ENCODE measurements at places on chromosomes 16 and 17.

DNA sequence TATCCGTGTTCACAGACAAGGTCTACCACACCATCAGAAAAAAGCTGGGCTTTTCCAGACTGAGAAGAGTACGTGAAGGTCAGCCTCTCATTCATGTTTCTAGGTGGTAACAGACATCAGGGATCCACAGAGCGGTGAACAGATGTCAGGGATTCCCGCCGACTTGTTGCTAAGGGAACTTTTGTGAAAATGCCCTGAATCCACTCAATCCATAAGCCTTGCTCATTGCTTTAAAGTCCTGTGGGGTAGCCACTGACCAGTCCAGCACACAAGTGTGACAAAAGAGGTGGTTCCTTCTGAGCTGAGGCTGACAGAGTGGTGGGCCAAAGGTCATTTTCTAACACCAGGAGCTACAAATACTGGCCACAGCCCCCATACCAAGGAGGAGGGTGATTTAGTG lies 5.9 kb downstream of the GAS7 start:
- no peak for DNase-seq

DNA sequence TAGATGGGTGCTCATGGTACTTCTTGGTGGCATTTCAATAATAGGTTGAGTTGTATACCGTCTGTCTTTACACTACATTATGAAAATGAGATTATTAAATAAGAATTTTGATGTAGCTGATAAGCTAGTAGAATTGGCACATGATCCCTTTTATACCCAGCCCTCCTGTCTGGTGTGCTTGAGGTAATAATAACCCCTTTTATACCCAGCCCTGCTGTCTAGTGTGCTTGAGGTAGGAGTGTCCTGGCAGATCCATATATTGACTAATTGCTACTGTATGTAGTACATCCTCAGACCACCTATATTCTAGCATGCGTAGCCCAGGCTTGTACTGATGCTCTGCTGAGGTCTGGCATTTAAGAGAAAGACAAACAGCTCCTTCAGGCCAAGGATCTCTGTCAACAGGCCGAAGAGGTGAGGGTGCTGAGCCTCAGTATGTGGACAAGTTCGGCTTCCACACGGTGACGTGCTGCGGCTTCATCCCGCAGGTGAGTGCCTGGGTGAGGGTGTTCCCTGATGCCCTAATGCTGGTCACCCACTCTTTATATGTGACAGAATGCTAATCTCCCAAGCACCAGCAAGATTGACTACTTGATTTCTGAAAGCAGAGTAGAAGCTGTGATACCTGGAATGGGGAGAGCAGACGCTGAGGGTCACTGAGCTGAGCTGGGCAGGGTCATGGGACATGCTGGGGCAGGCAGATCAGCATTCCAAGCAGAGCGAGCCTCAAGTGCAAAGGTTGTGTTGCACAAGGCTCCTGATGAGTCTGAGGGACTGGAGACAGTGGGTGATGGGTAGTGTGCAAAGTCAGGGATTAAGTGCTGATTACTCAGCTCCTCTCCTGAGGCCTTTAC lies 5.7 kb downstream of the FN3K start:
- DNase-seq: no peak

DNA sequence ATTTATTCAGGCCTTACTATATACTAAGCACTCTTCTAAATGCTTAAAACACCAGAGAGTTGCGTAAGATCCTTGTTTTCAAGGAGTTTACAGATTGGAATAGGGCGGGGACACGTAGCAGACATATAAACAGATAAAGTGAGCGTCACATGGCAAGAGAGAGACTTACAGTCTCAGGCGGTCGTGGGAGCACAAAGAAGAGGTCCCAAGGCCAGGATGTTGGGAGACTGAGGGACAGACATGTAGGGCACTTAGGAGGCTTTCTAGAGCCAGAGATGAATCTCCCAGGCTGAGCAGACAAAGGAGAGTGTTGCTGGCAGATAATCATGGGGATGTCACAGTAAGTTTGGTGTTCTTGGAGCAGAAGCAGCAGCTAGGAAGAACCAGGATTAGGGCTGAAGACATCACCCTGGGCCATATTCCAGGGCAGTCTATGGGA lies 119.1 kb upstream of the ANKFN1 start:
- no peak for DNase-seq

DNA sequence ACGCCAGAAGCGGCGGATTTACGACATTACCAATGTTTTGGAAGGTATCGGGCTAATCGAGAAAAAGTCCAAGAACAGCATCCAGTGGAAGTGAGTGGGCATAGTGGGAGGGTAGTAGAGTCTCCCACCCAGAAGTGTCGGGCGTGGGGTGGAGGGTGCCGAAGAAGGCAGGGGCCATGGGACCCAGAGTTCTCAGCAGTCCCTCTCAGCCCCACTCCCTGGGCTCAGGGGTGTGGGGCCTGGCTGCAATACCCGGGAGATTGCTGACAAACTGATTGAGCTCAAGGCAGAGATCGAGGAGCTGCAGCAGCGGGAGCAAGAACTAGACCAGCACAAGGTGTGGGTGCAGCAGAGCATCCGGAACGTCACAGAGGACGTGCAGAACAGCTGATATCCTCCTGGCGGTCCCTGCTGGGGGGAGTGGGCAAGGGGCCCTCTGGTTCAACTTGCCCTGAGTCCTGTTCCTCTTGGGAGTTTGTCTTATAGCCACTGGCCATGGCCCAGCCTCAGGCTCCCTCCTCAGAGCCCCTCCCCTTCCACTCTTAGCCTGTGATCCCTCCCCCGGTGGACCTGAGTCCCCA lies 916 bp downstream of the E2F4 start:
- no peak for DNase-seq

DNA sequence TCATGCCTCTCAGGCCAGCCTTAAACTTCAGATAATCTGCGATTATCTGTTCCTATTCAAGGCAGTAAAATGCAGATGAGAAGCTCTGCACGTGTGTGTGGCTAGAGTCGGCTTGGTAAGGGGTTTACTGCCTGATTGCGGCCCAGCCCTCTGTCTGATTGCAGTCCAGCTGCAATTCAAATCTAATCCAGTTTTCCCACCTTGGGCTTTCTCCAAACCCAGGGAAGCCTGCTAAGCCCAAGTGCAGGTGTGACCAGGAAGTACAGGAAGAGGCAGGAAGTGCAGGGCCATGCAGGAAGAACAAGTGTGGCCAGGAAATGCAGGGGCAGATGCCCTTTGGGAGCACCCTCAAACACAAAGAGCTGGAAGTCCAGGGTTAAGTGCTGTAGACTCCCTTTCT lies 314.9 kb downstream of the CEP112 start:
- no peak for DNase-seq

DNA sequence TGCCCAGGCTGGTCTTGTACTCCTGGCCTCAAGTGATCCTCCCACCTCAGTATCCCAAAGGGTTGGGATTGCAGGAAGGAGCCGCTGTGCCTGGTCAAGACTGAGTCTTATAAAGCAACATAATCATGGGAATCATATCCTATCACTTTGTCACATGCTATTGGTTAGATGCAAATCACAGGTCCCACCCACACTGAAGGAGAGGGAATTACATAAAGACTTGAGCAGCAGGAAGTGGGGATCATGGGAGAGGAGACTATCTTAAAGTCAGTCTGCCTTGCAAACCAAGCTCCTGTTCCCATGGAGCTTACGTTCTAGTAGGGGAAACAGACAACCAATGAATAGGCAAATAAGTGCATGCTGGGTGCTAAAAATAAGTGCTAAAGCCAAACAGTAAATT lies 28.3 kb upstream of the TENT4B start:
- DNase-seq: no peak

GRCh38 chr16:25713785-25714570 lies 22.2 kb downstream of the HS3ST4 start:
- DNase-seq: no peak

DNA sequence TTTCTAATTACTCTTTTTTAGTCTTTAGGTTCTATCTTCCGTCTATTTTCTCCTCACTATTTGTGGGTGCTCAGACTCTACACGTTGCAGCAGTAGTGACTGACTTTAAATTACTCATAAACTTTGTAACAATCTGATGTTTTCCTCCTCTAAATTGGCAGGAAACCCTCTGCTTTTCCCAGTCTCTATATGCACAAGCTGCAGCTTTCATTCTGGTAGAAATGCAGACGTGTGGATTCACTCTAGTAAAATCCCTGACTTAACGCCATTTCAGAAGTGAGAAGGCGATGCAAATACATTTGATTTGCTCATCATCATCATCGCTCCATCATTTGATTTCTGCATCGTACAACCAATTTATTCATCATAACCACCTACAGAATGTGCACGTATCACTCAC lies 561.0 kb upstream of the ZFHX3 start:
- DNase-seq: no peak

DNA sequence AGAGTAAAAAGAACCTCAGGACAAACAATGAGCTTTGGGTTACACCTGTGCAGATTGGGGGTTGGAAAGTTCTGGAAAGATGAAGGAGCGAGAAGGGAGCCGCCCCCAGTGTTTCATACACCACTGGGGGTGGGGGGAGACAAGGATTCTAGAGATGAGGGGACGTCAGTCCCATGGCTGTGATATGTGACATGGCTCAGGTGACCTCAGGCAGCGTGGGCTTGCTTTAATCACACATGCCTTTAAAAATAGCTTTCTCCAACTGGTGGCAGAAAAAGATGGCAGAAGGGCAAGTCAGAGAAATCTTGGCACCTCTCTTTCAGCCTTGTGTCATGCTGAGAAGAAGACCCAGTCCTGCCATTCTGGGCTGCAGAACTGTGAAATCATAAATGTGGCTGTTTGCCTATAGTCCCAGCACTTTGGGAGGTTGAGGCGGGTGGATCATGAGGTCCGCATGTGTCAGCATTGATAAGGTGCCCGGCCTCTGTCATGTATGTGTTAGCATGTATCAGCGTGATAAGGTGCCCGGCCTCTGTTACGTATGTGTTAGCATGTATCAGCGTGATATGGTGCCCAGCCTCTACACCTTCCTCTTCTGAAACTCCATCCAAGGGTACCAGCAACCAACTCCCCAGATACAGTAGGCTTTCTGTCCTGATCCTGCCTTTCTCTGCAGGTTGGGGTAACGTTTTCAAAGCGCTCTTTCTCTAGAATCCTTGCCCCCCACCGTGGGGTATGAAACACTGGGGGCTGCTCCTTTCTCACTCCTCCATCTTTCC lies 25.0 kb downstream of the WIPI1 start:
- no peak for DNase-seq

DNA sequence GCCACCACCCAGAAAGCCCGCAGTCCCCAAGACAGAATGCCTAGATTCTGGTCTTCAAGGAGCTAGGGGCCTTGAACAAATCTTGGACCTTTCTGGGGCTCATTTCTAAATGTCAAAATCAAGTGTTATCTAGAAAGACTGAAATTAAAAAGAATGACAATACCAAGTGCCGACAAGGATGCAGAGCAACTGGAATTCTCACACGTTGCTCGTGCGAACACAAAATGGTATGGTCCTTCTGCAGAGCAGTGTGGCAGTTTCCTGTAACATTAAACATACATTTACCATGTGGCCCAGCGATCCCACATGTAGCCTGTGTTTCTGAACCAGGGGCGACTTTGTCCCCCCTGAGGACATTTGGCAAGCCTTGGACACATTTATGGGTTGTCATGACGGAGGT lies 137.9 kb downstream of the GAS7 start:
- DNase-seq: no peak

DNA sequence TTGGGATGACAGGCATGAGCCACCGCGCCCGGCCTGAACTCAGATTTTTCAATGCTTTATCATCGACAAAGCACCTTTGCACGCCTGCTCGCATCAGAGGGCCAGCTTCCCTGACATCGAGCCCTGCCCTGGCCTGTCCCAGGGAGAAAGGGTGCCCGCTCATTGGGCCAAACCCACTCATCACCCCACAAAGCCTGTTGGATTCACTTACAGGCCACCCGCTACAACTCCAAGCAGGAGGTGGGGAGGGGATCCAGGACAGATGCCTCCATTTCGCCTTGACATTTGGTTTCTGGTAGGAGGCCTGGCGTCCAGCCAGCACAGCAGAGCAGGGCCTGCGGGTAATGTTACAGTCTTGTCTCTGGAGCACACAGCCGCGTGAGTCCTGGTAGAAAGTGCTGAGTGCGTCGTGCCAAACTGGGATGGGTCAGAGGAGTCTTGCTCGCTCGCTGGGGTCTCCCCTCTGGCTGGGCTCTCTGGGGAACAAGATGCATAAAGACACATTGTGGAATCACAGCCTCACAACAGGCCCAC lies 19.8 kb downstream of the SMTNL2 start:
- DNase-seq: peak; percentile 4

- DNase-seq: peak; percentile 52
Measured at GRCh38 chr16:12257926-12258561, 281.5 kb downstream of the SNX29 start.

DNA sequence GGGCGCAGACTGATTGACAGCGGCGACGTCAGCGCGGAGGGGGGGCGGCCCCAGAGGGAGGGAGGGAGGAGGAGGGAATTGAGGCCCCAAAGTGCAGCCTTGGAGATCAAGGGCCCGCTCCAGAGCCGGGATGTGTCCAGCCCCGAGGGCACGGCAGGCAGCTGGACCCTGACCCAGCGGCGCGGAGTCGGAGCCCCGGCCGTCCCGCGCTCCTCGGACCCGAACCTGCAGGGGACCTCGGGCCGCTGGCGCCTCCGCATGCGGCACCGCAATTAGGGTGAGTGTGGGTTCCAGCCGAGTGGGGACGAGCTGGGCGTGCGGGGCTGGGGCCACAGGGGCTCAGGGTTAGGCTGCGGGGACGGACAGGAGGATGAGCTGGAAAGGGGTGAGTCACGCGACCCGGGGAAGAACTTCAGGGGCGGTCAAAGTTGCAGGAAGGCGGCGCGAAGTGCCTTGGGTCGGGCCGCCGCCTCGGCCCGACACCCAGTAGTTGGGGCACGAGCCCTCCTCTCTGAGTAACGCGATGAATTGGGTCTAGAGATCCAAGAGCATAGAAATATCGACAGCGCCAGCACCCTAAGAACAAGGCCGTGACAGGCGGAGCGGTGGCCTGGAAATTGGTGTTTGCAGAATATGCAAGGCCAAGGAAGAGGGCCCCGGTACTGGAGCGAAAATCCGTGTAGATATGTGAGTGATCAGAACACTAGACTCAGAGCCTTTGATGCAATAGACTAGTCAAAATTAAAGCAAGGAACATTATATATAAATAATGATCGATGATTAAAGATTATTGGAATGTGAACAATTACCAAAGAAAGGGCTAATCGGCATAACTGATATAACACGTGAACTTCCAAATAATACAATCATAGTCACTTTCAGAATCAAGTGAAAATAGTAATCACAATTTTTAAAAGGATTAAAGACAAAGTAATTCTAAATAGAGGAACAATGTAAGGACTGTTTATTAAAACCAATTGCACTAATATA lies at the start of gene TBX4:
TBX4 (plus strand) TSS at position 122 of the 990 bp plus-strand sequence. CDS start 4,069 bp downstream, outside the sequence.
- no peak for DNase-seq

- no peak for DNase-seq
Measured at GRCh38 chr16:47058295-47059086, 85.0 kb upstream of the DNAJA2 start.

GRCh38 chr17:34306466-34306865 lies 12.8 kb upstream of the CCL8 start:
- DNase-seq: no peak

DNA sequence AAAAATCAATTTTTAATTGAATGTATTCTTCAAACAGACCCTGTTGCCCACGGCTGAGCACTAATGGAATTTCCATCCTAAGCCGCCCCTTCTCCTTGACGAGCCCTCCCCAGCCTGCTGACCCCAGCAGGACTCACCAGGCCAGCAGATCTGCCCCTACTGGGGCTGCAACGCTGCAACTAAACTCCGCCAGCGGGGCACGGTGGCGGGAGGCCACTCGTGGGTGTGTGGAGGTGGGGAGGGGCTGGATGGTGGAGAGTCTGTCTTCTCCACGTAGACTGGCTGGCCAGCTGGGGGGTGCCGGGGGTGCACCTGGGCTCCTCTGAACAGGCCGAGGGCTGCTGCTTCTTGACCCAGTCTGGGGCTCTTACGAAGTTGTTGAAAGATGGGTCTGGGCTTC lies 67.8 kb downstream of the ENGASE start:
- no peak for DNase-seq

Data from NCI-H187 (cell line).